ENCODE measurements at places on chromosomes 2 and 18. TPM values are rescaled to one million over a fixed set of nuclear protein-coding genes. Genes with fewer than 3 reads are reported as not detected.

The TCF4 gene
- 0.84 TPM for total RNA-seq

The L3MBTL4 gene
- 0.13 TPM for total RNA-seq

The VWA3B gene
- total RNA-seq, result not detected

The KCNG2 gene
- total RNA-seq, result not detected

The ANO7 gene
- total RNA-seq, result 4.0 TPM

The STK11IP gene
- total RNA-seq, result 27.6 TPM

The SP140 gene
- total RNA-seq, result 110 TPM

The WNT10A gene
- 0.80 TPM for total RNA-seq

The B3GNT7 gene
- total RNA-seq, result 0.27 TPM

The COLEC12 gene
- not detected for total RNA-seq

The ADAM23 gene
- 0.21 TPM for total RNA-seq

The TYMS gene
- total RNA-seq, result 318 TPM

The CXCR2 gene
- not detected for total RNA-seq

The ZNF397 gene
- total RNA-seq, result 16.1 TPM

The TCF23 gene
- total RNA-seq, result not detected

The ANKRD30B gene
- not detected for total RNA-seq

The UGT1A10 gene
- total RNA-seq, result not detected

The TFCP2L1 gene
- total RNA-seq, result 0.02 TPM

The SLC8A1 gene
- 0.23 TPM for total RNA-seq

The OXER1 gene
- not detected for total RNA-seq

The NT5C1B gene
- not detected for total RNA-seq

The PLCL1 gene
- total RNA-seq, result 0.23 TPM

The SERPINB12 gene
- not detected for total RNA-seq

The OR6B2 gene
- not detected for total RNA-seq

The GALR1 gene
- not detected for total RNA-seq

The TTC39C gene
- 56.4 TPM for total RNA-seq

The NRP2 gene
- total RNA-seq, result 0.82 TPM

The NAT8 gene
- total RNA-seq, result not detected

The APOB gene
- total RNA-seq, result not detected

The PHOSPHO2 gene
- total RNA-seq, result 5.0 TPM

The ARMC9 gene
- total RNA-seq, result 7.4 TPM

The CPO gene
- not detected for total RNA-seq

The FSHR gene
- total RNA-seq, result not detected

The CD302 gene
- total RNA-seq, result 0.53 TPM

The IL36B gene
- total RNA-seq, result not detected

The FEV gene
- not detected for total RNA-seq

The ARHGAP28 gene
- total RNA-seq, result not detected

The KCNF1 gene
- not detected for total RNA-seq

The PGAP1 gene
- 8.4 TPM for total RNA-seq

The RAPGEF4 gene
- total RNA-seq, result not detected

The RAB27B gene
- 0.42 TPM for total RNA-seq

The SCN7A gene
- not detected for total RNA-seq

The GCG gene
- total RNA-seq, result not detected

The MC4R gene
- total RNA-seq, result not detected

The FARP2 gene
- total RNA-seq, result 35.5 TPM

The C2orf78 gene
- not detected for total RNA-seq

The ABCB11 gene
- not detected for total RNA-seq

The CCDC121 gene
- not detected for total RNA-seq

The DAW1 gene
- not detected for total RNA-seq

The CD8A gene
- total RNA-seq, result 433 TPM
